Renal pelvis (tissue), 12 donors: ENCODE measurements at places on chromosomes 1 and 21. TPM values are rescaled to one million over a fixed set of nuclear protein-coding genes. Genes with fewer than 3 reads are reported as not detected.

- DNase-seq, result no peak
Measured at GRCh38 chr21:26280148-26280547, 109.6 kb upstream of the APP start.

The NBPF4 gene
- polyA plus RNA-seq, result not detected

GRCh38 chr1:221371705-221372104, 370.2 kb downstream of the DUSP10 start:
- no peak for DNase-seq

- no peak for DNase-seq
Measured at GRCh38 chr1:63704443-63704842, 69.4 kb upstream of the ROR1 start.

The ARHGAP30 gene
- polyA plus RNA-seq, result 1.9 TPM

The LCE1F gene
- not detected for polyA plus RNA-seq

- DNase-seq, result no peak
Measured at GRCh38 chr1:93976291-93976690, 67.1 kb upstream of the GCLM start.
